ENCODE measurements at places on chromosomes 2 and 18.

- DNase-seq, result no peak
Measured at GRCh38 chr2:220499225-220499624, 871.8 kb downstream of the SLC4A3 start.

DNA sequence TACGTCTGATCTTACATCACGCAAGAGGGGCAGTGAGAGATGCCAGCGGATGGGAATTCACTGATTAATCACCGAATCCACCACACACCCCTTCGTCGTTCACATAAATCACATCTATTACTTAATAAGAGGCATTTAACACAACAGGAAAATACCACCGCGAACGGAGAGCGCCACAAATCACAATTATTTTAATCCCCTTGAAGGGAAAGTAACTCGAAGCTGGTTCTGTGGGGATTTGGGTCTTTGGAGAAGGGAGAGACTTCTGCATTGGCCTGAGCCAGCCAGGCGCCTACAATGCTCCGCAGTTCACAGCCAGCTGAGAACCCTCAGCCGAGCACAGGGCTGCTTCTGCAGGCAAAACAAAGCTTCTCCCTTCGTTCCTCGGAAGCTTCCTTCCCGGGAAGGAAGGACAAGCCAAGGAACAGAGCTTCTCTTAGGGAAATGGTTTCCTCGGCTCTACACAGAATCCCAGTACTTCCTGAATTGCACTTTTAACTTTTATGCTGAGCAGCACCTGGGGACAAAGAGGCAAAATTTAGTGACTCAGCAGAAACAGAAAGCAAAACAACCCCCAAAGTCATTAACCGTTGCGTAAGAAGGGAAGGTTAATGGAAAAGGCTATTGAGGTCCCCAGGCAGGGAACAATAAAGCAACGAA, at the start of gene LRP1B:
TSS of gene LRP1B (minus strand) at position 7 of the 660 bp plus-strand sequence. CDS start 287 bp downstream, outside the sequence.
- DNase-seq, result peak; percentile 13

DNA sequence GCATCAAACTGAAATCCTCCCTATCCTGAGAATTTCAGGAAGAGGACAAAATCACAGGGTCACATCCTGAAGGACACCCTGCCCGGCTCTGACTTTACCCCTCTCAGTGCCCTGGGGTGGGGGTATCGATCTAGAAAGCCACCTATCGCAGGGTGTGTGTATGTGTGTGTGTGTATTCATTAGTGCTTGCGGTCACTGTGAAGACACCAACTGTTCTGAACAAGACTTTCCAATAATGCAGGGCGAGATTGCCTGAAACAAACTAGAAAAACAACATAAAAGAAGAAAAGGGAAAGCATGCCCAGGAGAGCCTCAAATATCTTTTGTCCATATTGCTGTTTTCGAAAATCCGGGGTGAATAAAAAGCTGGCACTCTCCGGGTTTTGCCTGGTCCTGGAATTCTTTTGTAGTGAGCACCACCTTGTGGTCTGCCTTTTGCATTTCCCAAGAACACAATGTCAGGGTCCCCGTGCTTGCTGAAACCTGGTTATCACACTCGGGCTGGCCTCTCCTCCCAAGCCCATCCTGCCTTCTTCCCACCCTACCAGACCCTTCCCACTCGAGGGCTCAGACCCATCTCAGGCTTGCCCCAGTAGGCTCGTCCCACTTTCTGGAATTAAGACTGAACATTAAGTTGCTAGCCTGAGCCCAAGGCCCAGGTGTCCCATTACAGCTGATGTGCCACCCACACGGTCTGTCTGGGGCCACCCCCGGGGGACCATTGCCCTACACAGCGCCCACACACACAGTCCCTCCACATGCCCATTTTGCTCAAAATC, 25.0 kb upstream of the COPS8 start:
- peak; percentile 63 for DNase-seq

- no peak for DNase-seq
Measured at GRCh38 chr2:131417886-131418285, 53.9 kb upstream of the RAB6D start.

- no peak for DNase-seq
Measured at GRCh38 chr2:241941691-241942301, 72.3 kb downstream of the RTP5 start.

- DNase-seq, result peak; percentile 42
Measured at GRCh38 chr18:3454365-3455089, 4.6 kb downstream of the TGIF1 start.

DNA sequence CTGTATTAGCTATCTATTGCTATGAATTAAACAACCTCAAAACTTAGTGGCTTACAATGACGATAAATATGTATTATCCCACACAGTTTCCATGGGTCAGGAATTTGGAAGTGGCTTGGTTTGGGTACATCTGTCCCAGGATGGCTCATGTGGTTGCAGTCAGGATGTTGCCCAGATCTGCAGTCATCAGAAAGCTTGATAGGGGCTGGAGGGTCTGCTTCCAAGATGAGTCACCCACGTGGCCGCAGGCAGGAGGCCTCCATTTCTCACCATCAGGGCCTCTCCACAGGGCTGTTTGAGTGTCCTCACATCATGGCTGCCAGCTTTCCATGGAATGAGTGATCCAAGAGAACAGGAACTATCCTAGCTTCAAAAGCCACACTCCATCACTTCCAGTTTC, 46.4 kb downstream of the CHRNA1 start:
- DNase-seq, result no peak

DNA sequence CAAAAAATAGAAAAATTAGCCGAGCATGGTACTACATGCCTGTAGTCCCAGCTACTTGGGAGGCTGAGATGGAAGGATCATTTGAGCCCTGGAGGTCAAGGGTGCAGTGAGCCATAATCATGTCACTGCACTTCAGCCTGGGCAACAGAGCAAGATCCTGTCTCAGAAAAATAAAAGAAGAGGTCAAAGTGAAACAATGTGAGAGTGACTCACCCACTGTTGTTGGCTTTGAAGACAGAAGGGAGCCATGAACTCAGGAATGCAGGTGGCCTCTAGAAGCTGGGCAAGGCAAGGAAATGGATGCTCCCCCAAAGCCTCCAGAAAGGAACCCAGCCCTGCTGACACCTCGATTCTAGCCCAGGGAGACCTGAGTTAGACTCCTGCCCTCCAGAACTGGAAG, 3.7 kb upstream of the TMEM214 start:
- DNase-seq, result no peak

- DNase-seq, result no peak
Measured at GRCh38 chr18:62771494-62772270, 56.3 kb downstream of the PHLPP1 start.

DNA sequence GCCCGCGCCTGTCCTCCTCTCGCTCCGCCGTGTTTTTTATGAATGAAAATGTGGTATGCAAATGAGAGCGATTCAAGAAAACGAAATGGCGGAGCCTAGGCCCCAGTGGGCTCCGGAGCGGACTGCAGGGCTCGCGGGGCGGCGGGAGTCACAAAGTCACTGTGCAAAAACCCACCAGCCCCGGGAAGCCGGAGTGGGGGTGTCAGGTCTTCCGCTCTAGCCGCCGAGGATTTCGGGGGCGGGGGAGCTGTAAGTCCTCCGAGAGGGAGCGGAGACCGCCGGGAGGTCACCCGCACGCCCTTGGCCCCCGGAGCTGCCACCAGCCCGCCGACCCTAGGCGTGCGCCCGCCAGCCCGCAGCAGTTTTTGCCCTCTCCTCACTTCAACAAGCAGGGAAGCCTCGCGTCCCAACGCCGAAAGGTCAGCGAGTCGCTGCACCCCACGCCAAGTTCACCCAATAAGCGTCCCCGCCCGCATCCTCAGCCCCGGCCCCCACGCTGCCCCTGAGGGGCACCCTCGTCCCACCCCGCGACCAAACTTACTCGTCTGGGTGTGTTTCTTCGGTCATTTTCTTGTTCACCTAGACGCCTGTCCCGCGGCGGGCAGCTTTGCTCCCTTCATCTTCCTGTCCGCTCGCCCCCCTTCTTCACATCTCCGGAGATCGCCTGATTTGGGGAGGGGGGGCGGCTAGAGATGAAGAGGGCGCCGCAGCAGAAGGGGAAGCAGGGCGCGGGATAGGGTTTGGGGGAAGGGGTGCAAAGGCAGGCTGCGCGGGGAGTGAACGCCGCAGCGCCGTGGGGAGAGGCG, 775 bp downstream of the SPRED2 start:
- peak; percentile 49 for DNase-seq

DNA sequence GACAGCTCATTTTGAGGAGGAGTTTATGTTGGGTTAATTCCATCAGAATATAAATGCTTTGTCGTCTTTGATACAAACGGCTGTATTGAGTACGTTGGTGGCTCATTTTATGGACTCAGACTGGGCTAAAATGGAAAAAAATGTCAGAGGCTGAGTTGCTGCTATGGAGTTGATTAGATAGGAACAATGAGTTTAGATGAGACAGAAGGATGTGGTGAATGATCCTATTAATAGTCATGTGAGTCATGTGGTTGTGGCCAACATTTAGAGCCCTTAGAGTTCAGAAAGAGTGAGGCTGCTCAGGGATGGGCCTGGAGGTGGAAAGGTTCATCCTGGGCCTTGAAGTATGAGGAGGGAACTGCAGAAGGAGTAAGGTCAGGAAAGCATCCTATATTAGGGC, 434.2 kb downstream of the MEIS1 start:
- no peak for DNase-seq

GRCh38 chr2:223113161-223113560, 61.2 kb downstream of the KCNE4 start:
- no peak for DNase-seq

- DNase-seq, result no peak
Measured at GRCh38 chr2:102660574-102660973, 41.2 kb downstream of the SLC9A2 start.

DNA sequence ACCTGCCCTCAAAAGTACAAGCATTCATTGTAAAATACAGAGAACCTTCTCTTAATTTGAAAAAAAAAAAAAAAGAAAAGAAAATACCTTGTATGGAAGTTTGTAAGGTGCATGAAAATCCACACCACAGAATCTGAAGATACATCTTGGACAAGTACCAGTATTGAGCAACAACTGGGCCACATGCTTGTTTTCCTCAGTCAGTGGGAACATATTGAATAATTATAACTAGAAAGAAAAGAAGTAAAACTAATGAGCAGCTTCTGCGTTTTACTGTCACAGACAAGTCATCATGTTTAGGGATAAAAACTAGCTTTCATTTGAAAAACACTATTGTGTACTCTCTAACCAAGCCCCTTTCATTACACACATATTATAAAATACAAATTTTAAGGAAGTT, 5.8 kb upstream of the PEX13 start:
- DNase-seq, result no peak

- no peak for DNase-seq
Measured at GRCh38 chr2:64018701-64019082, 536 bp downstream of the VPS54 start.

DNA sequence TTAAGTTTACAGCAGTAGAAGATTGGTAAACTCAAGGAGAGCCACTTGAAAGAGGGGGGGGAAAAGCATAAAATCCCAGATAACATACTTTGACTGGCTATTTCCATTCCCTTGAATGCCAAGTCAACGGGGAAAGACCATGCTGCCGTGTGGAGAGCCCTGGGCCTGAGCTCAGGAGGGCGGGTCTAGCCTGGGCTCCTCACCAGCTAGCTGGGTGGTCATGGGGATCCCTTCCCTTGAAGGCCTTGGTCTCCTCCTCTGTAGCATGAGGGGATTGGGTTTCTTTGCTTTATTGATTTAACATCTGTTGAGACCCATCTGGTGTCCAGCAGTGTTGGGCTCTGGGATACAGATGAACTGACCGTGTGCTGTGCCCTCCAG, 35.0 kb downstream of the TEX51 start:
- DNase-seq, result no peak

DNA sequence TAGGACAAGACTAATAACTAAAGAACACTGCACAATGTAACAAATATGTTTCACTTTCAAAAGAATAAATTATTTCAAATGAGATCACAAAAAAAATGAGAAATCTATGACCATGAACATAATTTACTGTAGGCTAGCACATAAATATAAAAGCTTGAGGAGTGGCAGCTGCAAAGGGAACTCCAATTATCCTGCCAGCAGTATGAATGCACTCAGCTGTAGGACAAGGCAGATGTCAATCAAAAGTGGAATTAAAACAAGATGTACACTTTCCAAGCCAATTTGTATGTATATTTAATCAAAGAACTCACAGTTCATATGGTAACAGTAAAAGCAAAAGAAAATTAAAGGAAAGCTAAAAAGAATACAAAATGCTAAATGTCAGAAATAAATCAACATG, 76.6 kb upstream of the NCKAP5 start:
- no peak for DNase-seq

- no peak for DNase-seq
Measured at GRCh38 chr2:71608034-71608433, 154.7 kb downstream of the DYSF start.

GRCh38 chr2:232637866-232638583, 4.6 kb downstream of the EFHD1 start:
- no peak for DNase-seq

- no peak for DNase-seq
Measured at GRCh38 chr2:236658974-236659757, 89.5 kb downstream of the ACKR3 start.

GRCh38 chr2:62844311-62845090, 139.0 kb downstream of the EHBP1 start:
- no peak for DNase-seq

DNA sequence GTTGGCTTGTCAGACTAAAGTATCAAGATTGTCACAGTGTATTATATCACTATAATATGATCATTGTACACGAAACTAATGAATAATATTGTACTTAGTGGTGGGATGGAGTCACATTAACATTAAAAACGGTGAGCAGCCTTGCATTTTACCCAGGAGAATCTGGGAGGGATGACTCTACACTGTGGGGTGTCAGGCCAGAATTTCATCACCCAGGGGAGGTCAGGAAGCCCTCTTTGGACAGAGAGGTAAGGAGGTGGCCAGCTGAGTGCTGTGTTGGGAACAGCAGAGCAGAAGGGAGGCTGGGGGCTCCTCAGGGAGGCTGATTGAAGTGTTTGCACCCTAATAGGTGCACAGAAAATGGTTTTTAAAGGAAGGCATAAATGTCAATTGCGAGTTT, 33.0 kb downstream of the CDCA7 start:
- no peak for DNase-seq

- peak; percentile 16 for DNase-seq
Measured at GRCh38 chr18:61335684-61336555, 2.7 kb downstream of the CDH20 start.

GRCh38 chr18:26386441-26386840, 160.2 kb downstream of the TAF4B start:
- DNase-seq, result no peak

DNA sequence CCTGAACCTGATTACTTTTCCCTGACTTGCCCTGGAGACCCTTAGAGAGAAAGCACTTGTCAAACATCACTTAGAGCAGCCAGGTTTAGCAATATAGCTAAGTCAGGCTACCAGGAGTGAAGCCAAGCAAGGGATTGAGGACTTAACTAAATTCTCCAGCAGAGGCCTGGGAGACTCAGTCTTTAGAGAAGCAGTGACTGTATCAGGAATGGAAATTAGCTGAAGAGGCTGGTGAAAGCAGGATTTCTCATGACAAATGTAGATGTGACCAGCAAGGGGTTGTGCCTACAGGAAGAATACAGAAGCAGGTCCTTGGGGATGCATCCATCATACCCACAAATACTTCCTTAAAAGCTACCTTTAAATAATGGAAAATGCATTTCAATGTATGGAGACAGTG, 368.9 kb upstream of the MEIS1 start:
- DNase-seq, result no peak

- no peak for DNase-seq
Measured at GRCh38 chr2:109522063-109522374, 91.7 kb downstream of the SEPTIN10 start.

GRCh38 chr2:65465124-65465523, 32.7 kb upstream of the SPRED2 start:
- DNase-seq, result no peak

GRCh38 chr18:59921384-59921891, 21.6 kb downstream of the PMAIP1 start:
- DNase-seq, result no peak
